ENCODE measurements at places on chromosomes 2 and 18.

- DNase-seq = no peak
Observed at GRCh38 chr18:11134940-11135339, 14.4 kb downstream of the PIEZO2 start.

DNA sequence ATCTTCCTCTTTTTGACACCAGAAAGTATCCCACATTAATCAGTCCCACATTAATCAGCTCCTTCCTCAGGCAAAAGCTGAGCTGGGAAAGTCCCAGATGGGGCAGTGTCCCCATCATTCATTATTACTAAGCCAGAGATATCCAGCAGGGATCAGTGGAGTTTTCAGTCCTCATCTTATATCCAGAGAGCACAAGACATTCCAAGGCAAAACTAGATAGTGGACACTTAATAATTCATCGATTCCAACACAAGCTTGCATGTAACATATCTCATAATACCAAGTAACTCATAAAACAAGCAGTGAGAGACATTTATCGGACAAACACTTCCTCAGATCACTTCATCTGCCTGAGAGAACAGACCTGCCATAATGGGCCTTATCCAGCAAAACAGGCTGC, 53.1 kb downstream of the MCFD2 start:
- DNase-seq = no peak

GRCh38 chr18:75654386-75654785, 226.9 kb upstream of the SMIM21 start:
- no peak for DNase-seq

GRCh38 chr2:198596985-198597384, 792.6 kb downstream of the PLCL1 start:
- DNase-seq = no peak

- DNase-seq = no peak
Observed at GRCh38 chr2:212265777-212266176, 272.8 kb downstream of the ERBB4 start.

- DNase-seq = no peak
Observed at GRCh38 chr2:176934869-176935415, 277.7 kb upstream of the HNRNPA3 start.

GRCh38 chr2:143840601-143841000, 679.3 kb downstream of the ZEB2 start:
- DNase-seq = no peak

DNA sequence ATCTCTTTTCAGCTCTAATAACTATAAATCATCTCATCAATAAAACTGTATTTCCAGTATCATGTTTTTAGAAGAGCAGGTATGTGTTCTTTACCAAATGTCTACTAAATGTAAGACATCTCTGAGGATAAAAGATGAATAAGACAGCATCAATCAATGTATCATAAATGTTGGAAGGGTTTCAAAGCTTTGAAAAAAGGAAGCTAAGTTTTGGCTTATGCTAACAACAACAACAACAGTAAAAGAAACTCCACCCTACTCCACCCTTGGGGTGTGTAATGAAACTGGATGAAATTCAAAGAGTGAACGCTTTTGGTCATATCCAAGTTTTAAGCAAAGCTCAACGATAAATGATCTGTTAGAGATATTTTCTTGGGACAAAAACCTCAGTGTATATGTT, 17.1 kb downstream of the PRKD3 start:
- DNase-seq = no peak

DNA sequence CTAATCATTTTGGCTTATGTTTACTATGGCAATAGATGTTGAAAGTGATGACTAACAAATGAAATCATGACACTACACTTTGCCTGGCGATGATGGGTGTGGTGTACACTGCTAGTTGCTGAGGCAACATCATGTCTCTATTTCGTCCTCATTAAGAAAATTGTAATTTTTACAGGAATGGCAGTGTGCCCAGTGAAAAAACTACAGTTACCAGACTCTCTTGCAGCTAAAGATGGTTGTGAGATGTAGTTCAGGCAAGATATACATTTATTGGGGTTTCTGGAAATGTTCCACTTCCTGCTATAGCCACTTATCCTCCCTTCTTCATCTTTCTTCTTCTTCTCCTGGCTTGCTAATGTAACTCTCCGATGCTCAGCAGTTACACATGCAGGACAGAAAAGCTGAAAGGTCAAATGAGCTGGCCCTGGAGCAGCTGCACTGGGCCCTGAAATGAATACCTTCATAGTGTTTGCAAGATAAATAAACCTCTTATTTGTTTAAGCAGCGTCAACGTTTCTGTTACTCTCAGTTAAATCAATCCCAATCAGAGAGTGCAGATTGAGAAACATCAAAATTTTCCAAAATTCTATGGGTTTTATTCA, 46.0 kb downstream of the SOCS6 start:
- DNase-seq = no peak

GRCh38 chr2:33477473-33478468, 1.3 kb downstream of the RASGRP3 start:
- DNase-seq = no peak

- DNase-seq = no peak
Observed at GRCh38 chr18:58501066-58501896, 127.6 kb downstream of the ALPK2 start.

GRCh38 chr2:28528206-28528605, 32.3 kb downstream of the PLB1 start:
- no peak for DNase-seq

GRCh38 chr18:25648716-25649260, 296.8 kb upstream of the ZNF521 start:
- DNase-seq = no peak

- peak; percentile 92 for DNase-seq
Observed at GRCh38 chr2:205885492-205886099, 200.4 kb downstream of the INO80D start.

DNA sequence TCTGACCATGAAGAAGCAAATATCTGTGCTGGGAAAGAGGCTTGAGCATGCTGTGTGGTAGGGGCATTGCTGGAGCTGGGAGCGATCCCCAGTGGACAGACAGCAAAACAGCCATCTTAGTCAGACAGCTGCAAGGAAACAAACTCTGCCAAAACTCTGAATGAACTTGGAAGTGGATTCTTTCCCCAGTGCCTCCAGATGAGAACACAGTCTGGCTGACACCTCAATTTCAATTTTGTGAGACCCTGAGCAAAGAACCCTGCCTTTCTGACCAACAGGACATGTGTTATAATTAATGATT, 23.2 kb upstream of the FAP start:
- DNase-seq = no peak

- no peak for DNase-seq
Observed at GRCh38 chr2:28362991-28363521, 29.6 kb upstream of the FOSL2 start.

DNA sequence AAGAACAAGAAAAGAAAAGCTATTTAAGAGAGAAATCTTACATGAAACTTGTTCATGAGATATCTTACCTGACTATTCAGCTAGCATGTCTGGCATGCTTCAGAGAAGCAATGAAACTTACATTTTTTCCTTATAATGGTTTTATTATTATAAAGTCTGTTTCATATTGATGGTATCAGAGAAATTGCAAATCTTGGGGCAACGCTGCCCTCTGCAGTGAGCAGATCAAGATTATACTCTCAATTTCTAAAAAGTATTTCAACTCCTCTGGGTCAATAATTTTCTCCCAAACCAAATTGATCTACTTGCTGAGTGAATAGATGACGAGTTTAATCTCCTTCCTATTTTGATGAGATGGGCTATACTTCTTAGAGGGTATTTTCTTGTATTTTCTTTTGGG, 235.6 kb downstream of the NUP35 start:
- DNase-seq = peak; percentile 7

DNA sequence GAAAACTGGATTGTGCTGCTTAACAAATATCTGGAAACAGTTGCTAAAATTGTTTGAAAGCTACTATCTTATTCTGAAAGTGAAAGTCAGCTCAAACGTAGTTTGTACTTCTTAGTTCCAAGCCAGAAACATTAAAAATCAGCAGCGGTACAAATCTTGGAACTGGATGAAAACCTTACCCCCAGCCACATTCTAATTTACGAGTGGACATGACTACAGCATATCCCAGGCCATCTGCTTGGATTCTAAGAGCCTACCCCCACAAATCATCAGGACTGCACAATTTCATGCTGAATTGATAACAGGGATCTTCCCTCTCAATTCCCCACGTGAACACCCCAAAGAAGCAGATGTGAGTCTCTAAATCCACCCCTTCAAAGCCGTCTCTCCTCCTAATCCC, 158.7 kb upstream of the NCKAP5 start:
- peak; percentile 5 for DNase-seq

GRCh38 chr2:71612581-71613402, 159.4 kb downstream of the DYSF start:
- no peak for DNase-seq

DNA sequence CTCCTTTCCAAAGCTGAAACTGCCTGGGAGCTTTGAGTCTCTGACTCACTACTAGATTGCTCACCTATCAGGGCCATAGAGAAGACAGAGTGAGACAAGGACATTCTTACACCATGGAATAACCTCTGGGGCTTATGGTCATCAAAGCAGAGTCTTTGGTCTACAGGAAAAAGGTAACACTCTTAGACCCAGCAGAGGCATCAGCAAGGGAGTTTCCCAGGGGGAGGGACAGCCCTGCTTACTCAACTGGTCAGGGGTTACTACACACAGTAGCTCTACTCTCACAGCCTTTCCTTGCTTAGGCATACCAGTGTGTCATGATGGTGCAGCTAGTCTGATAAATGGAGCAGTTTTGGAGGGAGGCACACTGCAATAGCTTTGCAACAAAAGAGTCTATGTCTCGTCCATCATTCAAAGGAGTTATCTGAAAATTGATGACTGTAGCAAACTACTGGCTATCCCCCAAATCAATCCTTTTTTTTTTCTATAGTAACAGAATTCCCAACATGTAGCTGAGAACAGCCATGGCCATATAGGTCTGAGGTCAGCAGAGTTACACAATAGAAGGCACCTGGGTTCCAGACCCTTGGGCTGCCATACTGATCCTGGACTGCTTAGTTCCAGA, 22.4 kb upstream of the CD28 start:
- peak; percentile 46 for DNase-seq

DNA sequence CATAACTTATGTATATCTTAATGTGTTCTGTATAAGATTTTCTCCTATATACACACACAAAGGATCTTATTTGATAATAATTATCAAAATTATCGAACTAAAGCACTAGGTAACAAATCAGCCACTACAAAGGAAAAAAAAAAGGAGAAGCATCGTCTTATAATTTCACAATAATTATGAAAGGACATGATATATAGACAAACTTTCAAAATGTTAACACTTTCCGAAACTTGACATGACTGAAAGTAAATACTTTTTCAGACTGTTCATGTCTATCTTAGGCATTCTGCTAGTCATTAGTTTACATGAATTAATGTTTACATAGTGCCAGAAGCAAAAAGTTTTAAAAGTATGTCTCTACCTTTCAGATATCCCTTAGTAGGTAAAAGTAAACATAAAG, 7.3 kb upstream of the NR4A2 start:
- DNase-seq = no peak

- no peak for DNase-seq
Observed at GRCh38 chr18:23487738-23488570, 15.4 kb upstream of the RMC1 start.

DNA sequence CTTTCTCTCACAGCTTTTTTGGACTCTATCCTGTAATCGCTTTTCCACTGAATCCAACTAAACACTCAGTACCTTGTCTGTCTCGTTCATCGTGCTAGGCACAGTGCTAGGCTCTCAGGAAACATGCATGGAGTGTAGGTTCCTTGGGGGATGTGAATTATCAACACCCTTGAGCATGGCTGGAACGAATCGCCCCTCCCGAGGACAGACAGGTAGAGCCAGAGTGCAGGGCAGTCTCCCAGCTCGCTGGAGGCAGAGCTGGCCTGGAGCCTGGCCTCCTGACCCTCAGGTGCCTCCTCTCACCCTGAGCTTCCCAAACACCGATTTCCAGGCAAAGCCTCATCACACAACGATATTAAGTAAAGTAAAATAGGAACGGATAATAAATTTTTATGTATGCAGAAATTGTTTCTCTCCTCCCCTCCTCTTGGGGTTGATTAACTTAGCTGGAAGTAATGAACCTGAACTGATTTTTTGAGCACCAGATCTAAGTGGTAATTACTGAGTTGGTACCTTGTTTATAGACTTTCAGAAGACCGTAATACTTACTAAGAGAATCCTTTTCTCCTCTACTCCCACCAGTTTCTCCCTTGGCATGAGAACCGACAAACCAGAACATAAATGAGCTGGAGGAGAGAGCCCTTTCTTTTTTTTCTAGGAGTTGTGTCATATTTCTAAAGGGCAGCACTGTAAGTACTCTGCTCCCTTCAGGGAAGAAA, 90.5 kb downstream of the MSH2 start:
- DNase-seq = no peak

GRCh38 chr2:23859983-23860382, 66.9 kb downstream of the ATAD2B start:
- peak; percentile 8 for DNase-seq

DNA sequence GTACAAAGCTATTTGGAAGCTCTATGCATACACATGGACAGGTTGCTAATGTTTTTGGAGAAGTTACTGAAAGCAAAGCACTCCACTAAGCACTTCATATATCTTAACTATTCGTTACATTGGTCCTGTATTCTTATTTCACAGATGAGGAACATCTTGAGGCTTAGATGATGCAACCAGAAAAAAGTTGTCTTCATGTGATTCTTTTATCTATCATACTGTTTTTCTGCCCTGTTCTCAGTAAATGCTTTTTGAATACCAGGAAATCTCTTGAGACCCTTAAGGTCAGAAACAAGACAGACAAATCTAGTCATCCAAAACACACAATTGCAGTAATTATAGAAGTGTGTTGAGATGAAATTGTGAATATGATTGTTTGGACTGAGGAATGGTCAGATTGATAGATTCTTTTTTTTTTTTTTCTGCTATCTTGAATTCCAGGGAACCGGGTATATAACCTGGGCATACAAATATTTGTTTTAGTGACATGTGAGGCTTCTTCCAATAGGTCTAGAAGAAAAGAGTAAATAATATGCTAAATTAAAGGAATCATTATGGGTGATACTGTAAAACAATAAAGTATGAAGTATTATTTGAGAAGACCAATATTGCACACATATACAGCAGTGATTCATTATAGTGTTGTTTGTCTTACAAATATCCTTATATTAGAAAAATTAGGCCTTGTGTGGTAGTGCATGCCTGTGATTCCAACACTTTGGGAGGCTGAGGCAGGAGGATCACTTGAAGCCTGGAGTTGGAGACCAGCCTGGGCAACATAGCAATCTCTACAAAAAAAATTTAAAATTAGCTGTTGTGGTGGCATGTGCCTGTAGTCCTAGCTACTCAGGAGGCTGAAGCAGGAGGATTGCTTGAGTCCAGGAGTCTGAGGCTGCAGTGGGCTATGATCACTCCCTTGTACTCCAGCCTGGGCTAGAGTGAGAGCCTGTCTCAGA, 33.7 kb downstream of the EHBP1 start:
- DNase-seq = no peak

GRCh38 chr2:175872721-175873120, 129.3 kb downstream of the LNPK start:
- DNase-seq = peak; percentile 40
